ENCODE measurements at places on chromosomes 16 and 17. TPM values are rescaled to one million over a fixed set of nuclear protein-coding genes. Genes with fewer than 3 reads are reported as not detected.

The WFIKKN1 gene
- total RNA-seq, result 0.13 TPM

The TBC1D3H gene
- 0.11 TPM for total RNA-seq

The CNTNAP4 gene
- not detected for total RNA-seq

The SLC52A1 gene
- total RNA-seq, result not detected

Data from articular chondrocyte of knee joint (primary cell).